ENCODE measurements at places on chromosomes 5 and 9.

- DNase-seq: peak; percentile 66
Measured at GRCh38 chr5:177357459-177358351, at the start of gene RGS14. RGS14 (plus strand) TSS chr5:177357924; CDS start chr5:177358025, 101 bp downstream.

- no peak for DNase-seq
Measured at GRCh38 chr5:92581249-92581648, 999.8 kb downstream of the NR2F1-AS1 start.

DNA sequence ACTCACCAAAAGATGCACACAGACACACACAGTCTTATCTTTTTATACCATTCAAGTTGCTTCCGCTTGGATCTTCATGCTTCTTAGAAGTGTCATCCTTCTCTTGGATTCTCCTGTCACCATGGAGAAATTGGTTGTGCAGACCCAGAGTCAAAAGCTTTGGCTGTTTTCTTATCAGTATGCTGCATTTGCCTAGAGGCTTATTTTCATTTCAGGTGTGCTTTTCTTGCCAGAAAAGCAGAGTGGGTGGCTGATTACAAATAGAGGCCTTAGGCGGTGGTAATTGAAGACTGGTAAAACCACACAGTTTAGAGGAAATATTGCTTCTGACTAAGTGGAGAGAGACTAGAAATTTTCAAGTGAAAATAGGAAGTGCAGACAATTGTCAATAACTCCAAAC is 70.2 kb upstream of the TLE4 start:
- DNase-seq: no peak

DNA sequence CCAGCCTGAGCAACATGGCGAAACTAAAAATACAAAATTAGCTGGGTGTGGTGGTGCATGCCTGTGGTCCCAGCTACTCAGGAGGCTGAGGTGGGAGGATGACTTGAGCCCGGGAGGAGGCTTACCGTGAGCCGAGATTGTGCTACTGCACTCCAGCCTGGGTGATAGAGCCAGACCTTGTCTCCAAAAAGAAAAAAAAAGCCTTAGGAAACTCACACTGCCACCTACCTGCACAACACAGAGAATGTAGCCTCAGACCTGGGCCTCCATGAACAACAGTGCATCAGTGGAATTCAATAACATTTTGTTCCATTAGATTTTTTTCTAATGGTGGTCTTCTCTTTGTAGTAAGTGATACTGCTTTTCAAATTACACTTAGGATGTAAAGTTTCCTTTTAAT is 63.8 kb upstream of the RARS1 start:
- no peak for DNase-seq

DNA sequence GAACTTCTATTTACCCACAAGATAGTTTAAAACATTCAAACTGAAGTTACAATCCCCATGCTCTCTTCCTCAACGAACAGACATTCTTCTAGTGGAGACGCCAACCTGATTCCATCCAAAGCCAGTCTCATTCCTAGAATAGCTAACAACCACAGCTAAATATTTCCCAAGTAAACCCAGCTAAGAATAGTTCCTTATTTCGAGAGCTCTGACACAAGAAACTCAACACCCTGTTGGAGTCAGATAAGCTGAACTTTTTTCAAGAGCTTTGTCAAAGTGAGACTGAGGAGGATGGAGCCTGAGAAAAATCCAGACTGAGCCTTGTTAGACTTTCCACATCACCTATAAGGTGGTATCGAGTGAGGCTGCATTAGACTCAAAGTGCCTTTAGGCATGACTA is 56.7 kb upstream of the RPS23 start:
- no peak for DNase-seq

GRCh38 chr5:17190242-17190778 is 27.1 kb upstream of the BASP1 start:
- DNase-seq: no peak

DNA sequence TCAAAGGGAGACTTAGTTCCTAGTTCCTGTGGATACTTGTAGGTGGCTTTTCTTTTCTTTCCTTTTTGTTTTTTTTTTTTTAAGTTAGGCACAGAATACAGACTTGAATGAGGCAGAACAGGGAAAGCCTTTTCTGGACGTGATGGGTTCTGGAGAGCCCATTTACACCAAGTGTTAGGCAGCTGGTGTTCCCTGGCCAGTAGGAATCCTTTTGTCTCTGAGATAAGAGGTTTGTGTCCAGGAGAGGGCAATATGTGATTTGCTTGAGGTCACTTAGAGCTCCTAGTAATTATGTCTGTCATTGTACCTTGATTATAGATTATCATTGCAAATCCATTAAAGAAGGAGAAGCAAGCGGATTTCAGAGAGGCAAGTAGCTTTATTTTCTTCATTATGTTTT is 9.1 kb downstream of the MEGF10 start:
- DNase-seq: no peak

DNA sequence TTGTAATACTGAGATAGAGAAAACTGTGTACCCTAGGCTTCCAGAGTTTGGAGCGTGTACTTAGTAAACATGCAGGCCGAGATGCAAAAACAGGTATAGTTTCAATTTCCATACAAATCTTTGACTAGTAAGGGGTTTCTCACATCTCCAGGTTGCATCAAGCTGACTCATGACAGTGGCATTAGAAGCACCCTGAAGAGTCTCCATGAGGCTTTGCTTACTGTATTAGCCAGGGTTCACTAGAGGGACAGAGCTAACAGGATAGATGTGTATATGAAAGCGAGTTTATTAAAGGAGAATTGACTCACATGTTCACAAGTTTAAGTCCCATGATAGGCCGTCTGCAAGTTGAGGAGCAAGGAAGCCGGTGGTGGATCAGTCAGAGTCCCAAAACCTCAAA is 275.3 kb upstream of the CDH6 start:
- DNase-seq: no peak

Data from T-cell (primary cell).